DMS79 (cell line): ENCODE measurements at places on chromosomes 2 and 18.

DNA sequence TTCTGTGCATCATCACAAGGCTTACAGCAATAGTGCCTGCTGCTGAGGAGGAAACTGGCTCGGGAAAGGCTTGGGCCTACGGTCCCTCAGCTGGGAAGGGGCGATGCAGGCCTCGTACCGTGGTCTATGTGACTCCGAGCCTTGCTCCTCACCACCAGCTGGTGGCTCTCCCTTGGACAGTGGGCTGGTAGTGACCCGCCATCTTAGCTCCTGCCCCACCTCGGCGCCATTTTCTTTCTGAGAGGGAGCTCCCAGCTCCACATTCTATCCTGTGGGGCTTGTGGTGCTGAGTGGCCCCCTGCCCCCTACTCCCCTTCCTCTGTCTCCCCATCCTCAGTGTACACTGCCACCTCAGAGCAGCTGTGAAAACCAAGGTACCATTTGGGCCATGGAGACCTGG lies 255.7 kb downstream of the KLHL29 start:
- no peak for DNase-seq

GRCh38 chr2:131032393-131032836 lies 60.8 kb downstream of the FAM168B start:
- DNase-seq: no peak

- no peak for DNase-seq
Measured at GRCh38 chr2:38533180-38533579, 69.5 kb downstream of the HNRNPLL start.

GRCh38 chr18:10852385-10853303 lies 296.7 kb downstream of the PIEZO2 start:
- DNase-seq: peak; percentile 91

DNA sequence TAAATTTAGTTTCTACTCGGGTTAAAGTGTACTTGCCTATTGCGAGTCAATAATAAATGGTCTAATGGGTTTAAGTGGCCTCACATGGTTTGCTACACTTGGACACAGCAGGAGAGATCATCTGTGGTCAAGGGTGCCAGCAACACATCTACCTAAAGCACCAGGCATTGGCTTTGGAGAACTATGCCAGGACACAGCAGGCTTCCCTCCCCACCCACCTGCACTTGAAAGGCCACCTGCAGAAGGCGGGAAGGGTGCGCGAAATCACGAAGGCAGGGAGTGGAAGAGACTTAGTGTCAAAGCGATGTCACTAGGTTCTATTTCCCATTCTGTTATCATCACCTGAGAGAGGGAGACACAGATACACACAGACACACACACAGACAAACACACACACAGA lies 44.5 kb downstream of the MYT1L start:
- DNase-seq: peak; percentile 88

- no peak for DNase-seq
Measured at GRCh38 chr2:133090358-133090757, 420.4 kb upstream of the LYPD1 start.

DNA sequence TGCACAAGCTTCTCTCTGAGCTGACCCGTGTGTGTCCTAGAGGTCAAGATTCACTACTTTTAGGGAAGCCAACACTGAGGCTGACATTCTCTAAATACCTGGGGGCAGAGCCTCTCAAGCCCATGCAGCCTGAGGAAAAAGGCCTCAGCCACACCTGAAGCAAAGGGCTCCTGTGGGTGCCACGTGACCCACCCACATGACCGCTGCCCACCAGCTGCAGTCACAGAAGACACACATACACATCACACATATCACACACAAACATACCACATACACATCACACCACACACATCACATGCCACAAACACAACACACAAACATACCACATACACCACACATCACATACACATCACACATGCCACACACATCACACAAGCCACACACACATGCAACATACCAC lies 14.6 kb downstream of the TMEM177 start:
- no peak for DNase-seq

DNA sequence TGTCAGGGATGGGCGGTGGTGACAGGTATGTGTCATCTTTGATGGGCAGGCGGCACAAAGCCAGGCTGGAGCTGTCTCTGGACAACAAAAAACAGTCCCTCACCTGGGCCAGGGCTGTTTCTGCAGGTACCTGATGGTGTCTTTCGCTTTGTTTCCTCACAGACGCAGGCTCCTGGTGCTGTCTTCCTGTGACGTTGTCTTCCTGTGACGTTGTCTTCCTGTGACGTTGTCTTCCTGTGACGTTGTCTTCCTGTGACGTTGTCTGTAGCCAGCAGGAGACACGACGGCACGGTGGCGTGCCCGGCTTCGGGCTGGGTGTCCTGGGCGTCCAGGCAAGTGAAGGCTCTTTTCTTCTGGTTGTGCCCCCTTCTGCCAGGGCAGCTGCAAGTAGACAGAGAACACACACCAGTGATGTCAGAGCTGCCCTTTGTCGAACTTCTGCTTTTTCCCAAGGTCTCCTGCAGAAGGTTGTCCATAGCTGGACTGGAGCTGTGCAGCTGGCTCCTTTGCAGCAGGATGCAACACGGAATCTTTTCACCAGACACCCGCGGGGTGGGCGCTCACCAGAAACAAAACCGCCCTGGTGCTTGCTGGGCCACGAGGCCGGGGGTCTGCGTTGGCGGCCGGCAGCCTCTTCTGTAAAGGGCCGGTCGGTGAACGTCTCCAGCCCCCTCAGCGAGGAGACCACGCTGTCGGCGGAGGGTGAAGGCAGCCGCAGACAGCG lies 21.1 kb downstream of the GPR35 start:
- DNase-seq: no peak

DNA sequence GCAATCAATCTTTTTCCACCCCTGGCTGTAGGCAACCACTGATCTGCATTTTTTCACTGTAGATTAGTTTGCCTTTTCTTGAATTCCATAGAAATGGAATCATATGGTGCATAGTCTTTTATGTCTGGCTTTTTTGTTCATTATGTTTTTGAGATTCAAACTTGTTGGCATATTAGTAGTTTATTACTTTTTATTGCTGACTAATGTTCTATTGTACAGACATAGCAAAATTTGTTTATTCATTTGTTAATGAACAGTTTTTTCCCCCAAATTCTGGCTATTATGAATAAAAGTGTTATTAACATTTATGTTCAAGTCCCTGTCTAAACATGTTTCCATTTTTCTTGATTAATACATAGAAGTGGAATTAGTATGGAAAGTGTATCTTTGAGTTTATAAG lies 21.4 kb upstream of the WDSUB1 start:
- DNase-seq: no peak

DNA sequence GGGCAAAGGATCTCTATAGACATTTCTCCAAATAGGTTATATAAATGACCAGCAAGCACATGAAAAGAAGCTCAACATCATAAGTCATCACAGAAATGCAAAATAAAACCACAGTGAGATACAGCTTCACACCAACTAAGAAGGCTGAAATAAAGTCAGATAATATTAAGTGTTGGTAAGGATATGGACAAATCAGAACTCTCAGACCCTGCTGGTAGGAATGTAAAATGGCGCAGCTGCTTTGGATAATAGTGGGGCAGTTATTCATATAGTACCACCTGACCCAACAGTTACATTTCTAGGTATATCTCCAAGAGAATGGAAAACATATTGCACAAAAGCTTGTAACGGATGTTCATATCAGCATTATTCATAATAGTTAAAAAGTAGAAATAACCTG lies 14.0 kb downstream of the EPB41L5 start:
- DNase-seq: no peak
